ENCODE measurements at places on chromosomes 16 and 17. TPM values are rescaled to one million over a fixed set of nuclear protein-coding genes. Genes with fewer than 3 reads are reported as not detected.

DNA sequence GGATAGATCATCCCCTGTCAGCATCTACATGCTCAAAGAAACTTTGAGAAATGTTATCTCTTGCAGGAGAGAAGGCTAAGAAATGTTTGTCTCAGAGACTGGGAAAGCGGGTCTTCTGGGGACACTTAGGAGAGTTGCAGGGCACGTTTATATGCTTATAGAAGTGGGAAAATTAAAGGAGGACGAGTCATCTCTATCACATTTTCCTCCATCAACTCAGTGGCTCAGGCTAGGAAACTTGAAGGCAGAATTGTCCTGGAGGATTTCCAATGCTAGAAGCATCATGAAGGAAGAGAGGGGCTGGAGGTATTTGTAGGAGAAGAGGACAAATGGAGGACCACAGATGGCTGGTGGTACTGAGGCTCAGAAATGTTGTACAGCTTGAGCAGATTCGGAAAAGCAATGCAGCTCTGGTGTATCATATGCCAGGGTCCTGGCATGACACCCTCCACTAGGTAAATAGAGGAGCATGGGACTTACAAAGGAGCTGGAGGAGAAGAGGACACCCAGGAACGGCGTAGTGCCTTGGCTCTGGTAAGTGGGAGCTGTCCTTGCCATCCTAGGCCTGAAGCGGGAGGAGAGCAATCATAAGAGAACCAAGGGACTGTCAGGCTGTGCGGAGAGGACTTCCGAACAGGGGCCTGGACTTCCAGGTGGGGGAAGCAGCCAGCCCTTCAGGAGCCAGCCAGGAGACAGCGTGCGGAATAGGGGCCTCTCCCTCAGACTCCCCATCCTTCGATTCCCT lies 4.5 kb upstream of the HS3ST3B1 start:
- H3K36me3 ChIP-seq = no peaks in the 10 kb centered on the region
- no peak overlapping the region for H3K4me3 ChIP-seq
- DNase-seq = no peak

DNA sequence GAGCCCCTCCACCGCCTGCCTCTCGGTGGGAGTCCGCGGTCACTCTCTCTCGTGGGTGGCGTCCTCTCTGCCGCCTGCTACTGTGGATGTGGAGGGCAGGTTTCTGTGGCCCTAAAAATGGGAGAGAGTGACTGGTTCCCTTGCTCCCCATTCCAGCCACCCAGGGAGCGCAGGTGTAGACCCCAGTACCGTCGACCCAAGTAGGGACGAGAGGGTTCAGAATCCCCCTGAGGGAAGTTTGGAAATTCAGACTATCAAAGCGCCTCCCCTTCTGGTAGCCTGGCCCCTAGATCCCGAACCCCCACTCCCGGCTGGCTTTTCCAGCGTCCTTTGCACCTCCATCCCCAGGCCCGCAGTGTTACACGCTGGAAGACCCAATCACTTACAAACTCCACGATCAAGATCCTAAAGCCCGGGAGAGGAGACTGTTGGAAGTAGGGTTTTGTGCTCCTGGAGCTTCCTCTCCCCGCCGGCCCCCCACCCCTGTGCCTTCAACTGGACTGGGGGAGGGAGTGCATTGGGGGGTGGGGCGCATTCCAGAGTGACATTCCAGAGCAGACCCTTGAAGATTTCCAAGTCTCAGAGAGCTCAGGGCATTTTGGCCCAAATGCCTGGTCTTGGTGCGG lies 991 bp downstream of the GPRC5C start:
- H3K27ac ChIP-seq = no peak overlapping the region
- no peaks in the 10 kb centered on the region for H3K27me3 ChIP-seq
- no peak for DNase-seq

GRCh38 chr17:76318586-76318985 lies 10.5 kb upstream of the QRICH2 start:
- H3K4me3 ChIP-seq = no peak overlapping the region
- H3K27me3 ChIP-seq = no peaks in the 10 kb centered on the region
- H3K4me1 ChIP-seq = no peaks in the 10 kb centered on the region
- peaks cover 18% of the 10 kb centered on the region for H3K36me3 ChIP-seq

DNA sequence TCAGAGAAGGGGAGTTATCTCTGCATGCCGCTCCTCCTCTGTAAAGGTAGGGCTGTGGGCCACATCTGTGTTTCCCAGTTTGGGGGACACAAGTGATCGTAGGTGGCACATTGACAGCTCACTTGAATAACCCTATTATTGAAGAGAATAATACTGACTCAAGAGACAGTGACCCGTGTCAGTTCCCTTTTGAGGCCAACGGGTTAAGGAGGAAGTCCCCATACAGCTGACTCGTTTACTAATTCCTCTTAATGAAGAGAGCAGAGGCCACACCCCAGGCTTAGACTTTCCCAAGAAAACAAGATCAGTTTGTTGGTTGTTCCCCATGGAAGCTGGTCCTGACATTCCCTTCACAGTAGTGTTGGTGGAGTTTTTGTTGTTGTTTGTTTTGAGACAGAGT lies 33.0 kb downstream of the IL4R start:
- H3K4me3 ChIP-seq = no peak overlapping the region
- no peak overlapping the region for H3K27ac ChIP-seq
- peaks cover 39% of the 10 kb centered on the region for H3K36me3 ChIP-seq
- no peak for DNase-seq
- H3K27me3 ChIP-seq = no peaks in the 10 kb centered on the region
- H3K4me1 ChIP-seq = no peaks in the 10 kb centered on the region

- no peaks in the 10 kb centered on the region for H3K27me3 ChIP-seq
- no peak for DNase-seq
- peak overlapping the region; percentile 84 for H3K27ac ChIP-seq
- no peak overlapping the region for H3K4me3 ChIP-seq
- no peaks in the 10 kb centered on the region for H3K4me1 ChIP-seq
Observed at GRCh38 chr16:82753821-82754220, 127.1 kb downstream of the CDH13 start.

The ASGR1 gene
- polyA plus RNA-seq = 2.0 TPM

DNA sequence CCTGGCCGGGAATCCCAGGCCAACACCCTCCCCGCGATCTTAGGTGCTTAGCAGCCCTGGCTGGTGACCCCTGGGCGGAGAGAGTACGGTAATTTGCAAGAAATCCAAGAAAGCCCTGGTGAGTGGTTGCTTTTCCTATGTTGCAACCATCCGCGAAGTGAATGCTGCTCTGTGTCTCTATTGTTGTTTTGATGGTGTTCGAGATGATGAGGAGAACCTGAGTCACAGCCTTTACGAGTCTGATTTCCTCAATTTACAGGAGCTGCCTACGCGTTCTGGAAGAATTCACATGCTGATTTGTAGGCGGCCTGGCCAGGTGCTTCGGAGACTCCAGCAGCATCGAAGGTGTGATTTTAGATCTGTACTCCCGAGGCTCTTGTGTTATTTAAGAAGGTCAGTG lies 63.3 kb downstream of the TMEM235 start:
- H3K27ac ChIP-seq = no peak overlapping the region
- H3K4me3 ChIP-seq = no peak overlapping the region
- no peaks in the 10 kb centered on the region for H3K36me3 ChIP-seq
- no peaks in the 10 kb centered on the region for H3K27me3 ChIP-seq
- H3K4me1 ChIP-seq = peaks cover 5% of the 10 kb centered on the region
- no peak for DNase-seq

The PSMC5 gene
- polyA plus RNA-seq = 424 TPM

The KRT222 gene
- not detected for polyA plus RNA-seq

Measured in SK-N-SH (cell line).